Eye (tissue), 1 donor: ENCODE measurements at places on chromosomes 4 and X.

GRCh38 chrX:25015486-25016360, at the start of gene ARX:
Gene ARX (minus strand): TSS chrX:25015965. CDS start chrX:25015737, 228 bp downstream.
- peak; percentile 87 for DNase-seq

DNA sequence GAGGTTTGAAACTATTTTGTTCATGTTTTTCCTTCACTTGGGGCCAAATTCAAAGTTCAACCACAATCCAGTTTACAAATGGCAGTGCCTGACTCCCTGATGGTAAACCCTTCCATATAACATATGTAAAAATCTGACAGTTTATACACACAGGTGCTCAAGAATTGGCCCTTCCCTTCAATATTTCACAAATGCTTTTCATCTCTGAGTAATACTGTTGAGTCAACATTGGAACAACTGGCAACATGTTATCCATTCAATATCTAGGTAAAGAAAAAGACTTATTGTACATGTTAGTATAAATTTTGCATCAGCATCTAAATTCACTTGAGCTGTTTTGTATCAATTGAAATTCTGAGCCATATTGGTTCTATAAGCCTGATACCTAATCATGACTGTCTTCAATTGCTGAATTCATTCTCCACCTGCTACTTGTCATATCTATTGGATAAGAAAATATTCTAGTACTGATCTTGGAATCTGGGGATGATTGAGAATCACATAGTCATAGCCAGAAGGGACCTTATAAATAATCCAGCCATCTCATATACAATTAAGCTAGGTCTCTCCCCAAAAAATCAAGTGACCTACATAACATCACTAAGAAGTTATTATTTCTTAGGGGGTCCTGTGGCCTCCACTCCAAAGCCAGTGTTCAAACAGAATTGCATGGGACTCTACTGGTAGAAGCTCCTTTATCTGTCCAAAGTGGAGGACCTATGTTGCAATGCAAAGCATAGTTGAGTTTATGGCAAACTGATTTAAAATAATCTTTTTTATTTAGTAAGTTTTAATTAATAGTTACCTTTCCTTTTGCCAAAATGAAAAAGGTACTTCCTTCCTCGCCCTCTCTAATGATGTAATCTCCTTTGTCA, 61.9 kb downstream of the PRKG2 start:
- no peak for DNase-seq

DNA sequence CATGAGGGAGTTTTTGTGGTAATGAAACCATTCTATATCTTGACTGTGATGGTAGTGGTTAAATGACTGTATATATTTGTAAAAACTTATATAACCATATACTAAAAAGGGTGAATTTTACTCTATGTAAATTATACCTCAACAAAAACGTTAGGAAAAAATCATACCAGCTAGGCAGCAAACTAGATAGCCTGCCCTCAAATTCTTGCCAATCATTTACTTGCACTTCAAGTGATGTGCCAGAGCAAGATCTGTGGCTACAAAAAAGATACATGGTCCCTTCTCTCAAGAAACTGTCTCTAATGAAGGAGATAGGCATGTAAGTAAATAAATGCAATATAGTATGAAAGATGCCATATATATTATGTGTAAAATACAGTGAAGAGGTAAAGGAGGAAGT, 10.0 kb upstream of the RNF128 start:
- no peak for DNase-seq

- no peak for DNase-seq
These were observed 276.4 kb downstream of the IL15 start for GRCh38 chr4:141912831-141913230.

DNA sequence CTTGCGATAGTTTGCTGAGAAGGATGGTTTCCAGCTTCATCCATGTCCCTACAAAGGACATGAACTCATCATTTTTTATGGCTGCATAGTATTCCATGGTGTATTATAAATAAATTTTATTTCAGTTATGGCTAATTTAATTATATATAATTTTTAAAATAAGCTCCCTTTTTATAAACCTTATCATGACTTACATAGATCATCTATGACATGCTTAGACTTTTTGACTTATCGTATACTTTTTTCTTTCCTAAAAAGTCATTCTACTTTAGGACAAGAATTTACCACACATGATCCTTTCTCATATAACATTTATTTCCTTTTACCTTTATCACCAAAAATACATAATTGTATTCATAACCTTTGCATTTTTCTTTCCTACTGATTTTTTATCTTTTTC, 376.5 kb downstream of the CCSER1 start:
- no peak for DNase-seq

- no peak for DNase-seq
These were observed 182.0 kb downstream of the SLC4A4 start for GRCh38 chr4:71520850-71521249.

DNA sequence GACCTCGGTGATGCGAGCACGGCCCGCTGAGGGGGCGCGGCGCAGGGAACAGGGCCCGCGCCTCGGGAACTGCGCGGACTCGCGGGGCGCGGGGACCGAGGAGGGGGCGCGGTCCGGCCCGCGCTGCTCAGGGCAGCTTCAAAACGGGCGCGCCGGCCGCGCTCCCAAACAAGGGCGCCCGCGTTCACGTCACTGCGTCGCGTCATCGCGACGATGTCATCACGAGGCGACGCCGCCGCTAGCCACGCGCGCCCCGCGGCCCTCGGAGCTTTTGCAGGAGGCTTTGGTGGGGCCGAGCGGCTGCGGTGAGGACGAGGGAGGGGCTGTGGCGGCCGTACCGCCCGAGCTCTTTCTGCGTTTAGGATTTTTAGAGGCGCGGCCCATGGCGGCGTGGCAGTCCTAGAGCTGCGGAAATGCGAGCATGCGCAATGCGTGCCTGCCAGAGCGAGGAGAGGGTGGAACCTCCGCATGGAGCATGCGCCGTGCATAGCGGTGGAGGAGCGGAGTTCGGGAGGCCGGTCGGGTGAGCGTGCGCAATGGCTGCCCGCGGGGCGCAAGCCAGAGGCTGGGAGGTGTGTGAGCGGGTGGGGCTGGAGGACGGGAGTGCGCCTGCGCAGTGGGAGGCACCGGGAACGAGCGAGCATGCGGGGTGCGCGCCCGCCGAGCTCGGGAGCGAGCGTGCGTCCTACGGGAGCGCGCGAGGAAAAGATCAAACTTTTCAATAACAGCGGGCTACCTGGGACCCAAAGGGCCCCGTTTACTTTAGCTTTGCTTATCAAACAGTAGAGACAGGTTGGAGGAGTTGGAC, at the start of gene PPP2R3B:
PPP2R3B (minus strand) TSS at position 140 of the 808 bp plus-strand sequence. CDS start 216 bp downstream, outside the sequence.
- peak; percentile 100 for DNase-seq

DNA sequence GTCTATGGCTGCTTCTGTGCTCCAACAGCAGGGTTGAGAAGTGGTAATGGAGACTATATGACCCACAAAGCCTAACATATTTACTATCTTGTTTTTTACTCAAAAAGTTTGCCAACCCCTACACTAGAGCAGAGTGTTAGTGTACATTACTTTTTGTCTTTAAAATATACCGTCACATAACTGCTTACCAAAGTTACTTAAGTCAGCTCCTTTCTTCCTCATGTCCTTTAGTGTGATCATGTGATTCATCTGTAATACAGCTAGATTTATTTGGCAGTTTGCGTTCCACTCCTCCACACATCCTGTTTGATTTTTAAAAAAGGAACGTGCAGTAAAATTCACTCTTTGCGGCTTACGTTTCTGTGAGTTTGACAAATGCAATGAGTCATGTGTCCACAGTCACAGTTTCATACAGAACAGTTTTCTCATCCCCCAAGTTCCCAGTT, 162.4 kb upstream of the GPRIN3 start:
- DNase-seq: no peak

DNA sequence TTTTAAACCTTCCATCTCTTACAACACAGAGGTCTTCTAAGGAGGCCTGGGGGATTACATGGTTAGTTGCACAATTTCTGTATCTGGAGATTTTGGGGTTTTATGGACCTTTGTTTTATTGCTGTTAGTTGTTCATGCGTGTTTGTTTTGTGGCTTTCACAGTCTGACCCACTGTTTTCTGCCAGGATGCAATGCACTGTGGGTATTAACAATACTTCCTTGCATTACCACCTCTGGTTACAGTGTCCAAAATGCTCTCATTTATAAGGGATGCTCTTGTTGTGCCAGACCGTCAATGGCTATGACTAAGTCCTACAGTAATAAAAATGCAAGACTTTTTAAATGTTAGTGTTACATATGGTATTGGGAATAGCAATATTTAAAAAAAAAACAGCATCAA, 730.2 kb downstream of the KCTD8 start:
- no peak for DNase-seq

GRCh38 chr4:40506066-40506465, 123.6 kb downstream of the RBM47 start:
- no peak for DNase-seq

- no peak for DNase-seq
These were observed 338.4 kb upstream of the GNPDA2 start for GRCh38 chr4:45064741-45065140.

GRCh38 chrX:1084689-1085088, 127.8 kb downstream of the CRLF2 start:
- no peak for DNase-seq

- no peak for DNase-seq
These were observed 104.2 kb upstream of the PUDP start for GRCh38 chrX:7252013-7252610.

GRCh38 chr4:96974295-96974694, 1134.4 kb downstream of the PDHA2 start:
- no peak for DNase-seq

GRCh38 chr4:53150631-53151488, 215.0 kb downstream of the SCFD2 start:
- no peak for DNase-seq

GRCh38 chr4:74970577-74970976, 37.7 kb downstream of the PARM1 start:
- DNase-seq: no peak

DNA sequence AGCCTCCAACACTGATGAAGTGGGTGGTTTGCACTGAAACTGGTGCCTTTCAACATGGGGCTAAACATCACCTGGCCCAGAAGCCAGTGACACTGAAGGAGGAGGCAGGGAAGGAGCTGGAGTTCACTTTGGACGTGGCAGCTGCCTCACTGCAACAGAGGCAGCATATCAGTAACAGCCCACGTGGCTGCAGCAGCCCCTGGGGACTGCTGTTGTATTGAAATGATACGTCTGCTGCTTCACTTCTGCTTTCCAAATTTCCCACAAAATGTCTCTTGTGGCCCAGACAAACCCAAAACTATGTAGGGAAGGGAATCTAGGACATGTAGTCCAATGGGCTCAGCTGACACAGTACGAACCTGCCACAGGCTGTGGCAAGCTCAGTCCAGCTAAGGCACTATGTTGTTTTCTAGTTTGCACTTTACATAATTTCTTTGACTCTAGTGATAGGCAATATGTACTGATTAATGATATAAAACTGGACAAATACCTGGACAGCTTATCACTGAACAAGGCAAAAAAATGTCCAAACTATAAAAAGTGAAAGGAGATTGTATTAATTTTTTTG, 84.7 kb upstream of the RAPGEF2 start:
- DNase-seq: no peak

- peak; percentile 20 for DNase-seq
These were observed 30.1 kb downstream of the PDHA2 start for GRCh38 chr4:95869961-95870500.

DNA sequence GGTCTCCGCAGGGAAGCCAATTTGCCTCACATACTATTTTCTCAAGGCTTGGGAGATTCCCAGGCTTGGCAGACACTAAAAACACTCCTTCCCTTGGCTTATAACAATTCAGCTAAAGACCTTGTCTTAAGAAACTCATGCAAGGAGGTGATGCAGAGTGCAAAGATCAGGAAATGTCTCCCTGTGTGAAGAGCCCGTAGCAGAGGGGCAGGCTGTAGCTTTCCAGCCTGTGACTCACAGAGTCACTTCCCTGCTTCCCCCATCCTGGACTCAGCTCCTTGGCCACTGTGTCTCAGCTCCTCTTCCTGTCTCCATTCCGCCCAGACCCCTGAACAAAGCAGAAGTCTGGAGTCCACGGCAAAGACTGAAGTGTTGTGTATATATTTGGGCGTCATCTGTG, 56.1 kb downstream of the KDR start:
- DNase-seq: no peak

GRCh38 chrX:113274345-113274744, 433.7 kb upstream of the AMOT start:
- DNase-seq: no peak

DNA sequence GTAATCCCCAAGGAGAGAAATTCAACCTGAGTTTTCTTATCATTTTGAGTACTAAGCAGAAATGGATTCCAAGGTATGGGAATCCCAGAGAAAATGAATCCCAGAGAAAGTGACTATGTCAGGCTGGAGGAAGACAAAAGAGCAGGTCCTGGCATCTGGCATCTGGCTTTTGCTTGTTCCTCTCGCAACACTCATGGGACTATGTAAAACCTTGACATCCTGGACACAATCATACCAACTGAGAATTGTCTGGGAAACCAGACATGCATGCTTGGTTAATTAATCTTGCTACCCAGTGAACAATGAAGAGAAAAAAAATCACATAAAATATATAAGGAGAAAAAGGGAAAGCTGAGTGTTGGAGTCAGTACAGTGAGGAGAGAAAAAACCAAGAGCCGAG, 12.9 kb downstream of the DCAF8L1 start:
- DNase-seq: no peak
